Stimulated activated CD8-positive, alpha-beta memory T cell treated with anti-CD3 and anti-CD28 coated beads, Interleukin-15, amount 100 ng/mL, for 1 hour (primary cell): ENCODE measurements at places on chromosomes 2 and 18.

GRCh38 chr2:191032588-191033429 lies 18.8 kb upstream of the STAT1 start:
- DNase-seq: no peak

- no peak for DNase-seq
These were observed 82.5 kb upstream of the KCNE4 start for GRCh38 chr2:222969491-222969890.

GRCh38 chr2:217108575-217109027 lies 248.7 kb upstream of the TNP1 start:
- no peak for DNase-seq

- DNase-seq: no peak
These were observed 16.7 kb downstream of the IL1F10 start for GRCh38 chr2:113084249-113085000.

DNA sequence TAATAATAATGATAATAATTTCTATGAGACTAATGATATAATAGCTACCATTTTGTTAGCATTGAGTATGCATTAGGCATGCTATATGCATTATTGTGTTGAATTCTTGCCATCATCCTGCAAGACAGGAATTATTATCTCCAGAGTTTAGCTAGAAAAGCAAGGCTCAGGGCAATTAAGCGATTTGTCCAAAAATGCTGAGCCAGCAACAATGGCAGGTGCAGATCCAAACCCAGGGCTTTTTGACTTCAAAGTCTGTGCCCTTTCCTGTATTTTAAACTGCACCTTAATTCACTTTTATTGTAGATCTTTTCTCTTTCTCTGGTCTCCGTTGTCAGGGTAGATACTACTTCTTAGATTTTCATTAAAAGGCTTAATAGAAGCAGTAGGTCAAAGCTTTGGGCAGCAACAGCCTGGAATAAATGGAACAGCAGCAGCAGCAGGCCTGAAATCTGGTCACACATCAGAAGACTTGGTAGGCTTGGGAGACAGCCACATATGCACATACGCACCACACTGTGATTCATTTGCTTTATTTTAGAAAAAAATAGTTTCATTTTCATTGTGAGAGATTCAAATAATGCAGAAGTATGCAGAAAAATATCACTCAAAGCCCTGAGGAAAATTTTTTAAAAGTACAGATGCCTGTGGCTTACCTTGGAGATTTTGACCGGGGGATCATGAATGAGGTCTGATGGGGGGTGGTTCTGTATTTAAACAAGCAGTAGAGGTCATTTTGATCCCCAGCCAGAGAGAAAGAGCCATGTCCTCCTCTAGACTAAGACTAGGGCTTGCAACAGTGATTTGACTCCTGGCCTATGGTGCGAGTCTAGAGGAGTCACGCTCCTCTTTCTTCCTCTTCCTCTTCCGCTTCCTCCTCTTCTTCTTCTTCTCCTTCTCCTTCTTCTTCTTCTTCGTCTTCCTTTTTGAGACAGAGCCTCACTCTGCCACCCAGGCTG lies 455.7 kb downstream of the TSN start:
- DNase-seq: no peak

DNA sequence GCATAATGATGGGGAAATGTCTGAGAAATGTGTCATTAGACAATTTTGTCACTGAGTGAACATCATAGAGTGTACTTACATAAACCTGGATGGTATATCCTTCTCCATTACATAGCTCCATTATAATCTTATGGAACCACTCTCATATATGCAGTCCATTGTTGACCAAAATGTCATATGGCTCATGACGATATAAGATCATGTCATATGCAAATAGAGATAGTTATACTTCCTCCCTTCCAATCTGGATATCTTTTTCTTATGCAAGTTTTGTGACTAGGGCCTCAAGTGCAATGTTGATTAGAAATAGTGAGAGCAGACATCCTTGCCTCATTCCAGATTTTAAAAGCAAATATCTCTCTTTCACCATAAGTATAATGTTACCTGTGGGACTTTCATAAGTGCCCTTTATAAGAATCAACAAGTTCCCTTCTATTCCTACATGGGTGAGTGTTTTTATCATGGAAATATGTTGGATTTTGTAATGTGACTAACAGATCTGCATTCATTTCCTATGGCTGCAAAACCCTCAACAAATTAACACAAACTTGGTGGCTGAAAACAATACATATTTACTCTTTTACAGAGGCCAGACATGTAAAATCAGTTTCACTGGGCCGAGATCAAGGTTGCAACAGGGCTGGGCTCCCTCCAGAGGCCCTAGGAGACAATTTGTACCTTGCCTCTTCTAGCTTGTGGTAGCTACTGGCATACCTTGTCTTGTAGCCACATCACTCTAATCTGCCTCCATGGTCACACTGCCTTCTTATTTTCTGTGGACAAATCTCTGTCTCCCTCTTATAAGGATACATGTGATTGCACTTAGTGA lies 21.6 kb upstream of the SULT1C4 start:
- no peak for DNase-seq

DNA sequence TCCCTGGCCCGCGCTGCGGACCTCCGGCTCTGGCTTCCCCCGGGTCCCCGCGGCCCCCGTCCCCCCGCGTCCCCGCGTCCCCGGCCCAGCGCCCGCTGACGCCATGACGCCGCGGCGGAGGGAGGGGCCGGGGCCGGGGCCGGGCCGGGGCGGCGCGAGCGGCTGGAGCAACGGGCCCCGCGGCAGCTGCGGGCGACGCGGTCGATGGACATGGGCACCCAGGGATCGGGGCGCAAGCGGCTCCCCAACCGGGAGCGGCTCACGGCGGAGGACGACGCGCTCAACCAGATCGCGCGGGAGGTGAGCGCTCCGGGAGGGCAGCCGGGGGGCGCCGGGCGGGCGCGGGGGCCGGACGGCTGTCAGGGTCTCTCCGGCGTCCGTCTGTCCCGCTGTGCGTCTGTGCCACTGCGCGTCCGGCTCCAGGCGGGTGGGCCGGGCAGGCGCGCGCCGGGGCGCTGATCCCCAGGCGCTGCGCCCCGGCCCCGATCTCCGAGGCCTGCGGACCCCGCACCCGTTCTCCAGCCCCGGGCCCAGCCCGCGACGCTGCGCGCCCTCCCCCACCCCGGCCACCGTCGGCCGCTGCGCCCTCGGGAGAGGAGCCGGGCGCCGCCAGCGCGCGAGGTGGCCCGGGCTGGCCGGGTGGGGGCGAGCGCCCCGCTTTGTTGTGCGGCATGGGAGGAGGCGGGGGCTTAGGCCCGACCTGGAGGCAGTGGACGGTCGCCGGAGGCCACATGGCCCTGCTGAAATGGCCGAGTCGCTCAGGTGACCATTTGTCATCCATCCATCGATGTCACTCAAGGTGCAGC lies at the start of gene LRRFIP1:
Gene LRRFIP1, plus strand, starts transcription at position 147 of the 806 bp plus-strand sequence. Its CDS starts 58 bp downstream, at position 205.
- DNase-seq: no peak

DNA sequence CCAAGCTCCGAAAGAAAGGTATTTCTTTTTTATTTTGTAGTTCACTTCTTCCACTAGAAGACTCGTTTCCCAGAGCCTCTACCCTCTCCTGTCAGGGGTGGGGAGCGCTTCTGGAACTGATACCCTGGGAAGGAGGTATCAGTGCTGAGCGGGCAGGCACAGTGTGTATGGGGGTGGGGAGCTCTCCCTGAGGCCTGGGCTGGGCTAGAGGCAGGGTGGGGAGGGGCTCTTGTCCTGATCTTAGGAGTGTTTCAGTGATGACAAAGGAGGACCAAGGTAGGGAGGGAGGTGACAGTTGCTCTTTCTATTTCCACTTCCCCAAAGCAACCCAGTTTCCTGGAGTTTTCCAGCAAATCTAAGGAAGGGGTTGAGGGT lies 65.4 kb downstream of the ARHGAP25 start:
- no peak for DNase-seq

GRCh38 chr2:237208373-237209260 lies 122.9 kb downstream of the COPS8 start:
- DNase-seq: no peak

DNA sequence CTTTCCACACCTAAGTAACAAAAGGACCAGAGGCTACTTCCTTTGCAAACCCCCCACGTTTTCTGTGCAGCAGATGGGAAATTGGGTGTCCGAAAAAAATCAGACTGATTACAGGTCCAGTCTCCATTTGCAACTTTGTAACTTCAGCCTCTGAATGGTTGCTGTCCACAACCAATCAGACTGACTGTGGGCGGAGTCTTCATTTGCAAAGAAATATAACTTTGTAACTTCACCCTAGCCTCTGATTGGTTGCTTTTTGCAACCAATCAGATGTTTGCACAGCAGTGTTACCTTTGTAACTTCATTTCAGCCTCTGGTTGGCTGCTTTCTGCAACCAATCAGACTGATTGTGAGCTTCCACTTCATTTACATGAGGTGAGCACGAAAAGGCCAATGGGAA lies 27.8 kb upstream of the CACNB4 start:
- DNase-seq: no peak

DNA sequence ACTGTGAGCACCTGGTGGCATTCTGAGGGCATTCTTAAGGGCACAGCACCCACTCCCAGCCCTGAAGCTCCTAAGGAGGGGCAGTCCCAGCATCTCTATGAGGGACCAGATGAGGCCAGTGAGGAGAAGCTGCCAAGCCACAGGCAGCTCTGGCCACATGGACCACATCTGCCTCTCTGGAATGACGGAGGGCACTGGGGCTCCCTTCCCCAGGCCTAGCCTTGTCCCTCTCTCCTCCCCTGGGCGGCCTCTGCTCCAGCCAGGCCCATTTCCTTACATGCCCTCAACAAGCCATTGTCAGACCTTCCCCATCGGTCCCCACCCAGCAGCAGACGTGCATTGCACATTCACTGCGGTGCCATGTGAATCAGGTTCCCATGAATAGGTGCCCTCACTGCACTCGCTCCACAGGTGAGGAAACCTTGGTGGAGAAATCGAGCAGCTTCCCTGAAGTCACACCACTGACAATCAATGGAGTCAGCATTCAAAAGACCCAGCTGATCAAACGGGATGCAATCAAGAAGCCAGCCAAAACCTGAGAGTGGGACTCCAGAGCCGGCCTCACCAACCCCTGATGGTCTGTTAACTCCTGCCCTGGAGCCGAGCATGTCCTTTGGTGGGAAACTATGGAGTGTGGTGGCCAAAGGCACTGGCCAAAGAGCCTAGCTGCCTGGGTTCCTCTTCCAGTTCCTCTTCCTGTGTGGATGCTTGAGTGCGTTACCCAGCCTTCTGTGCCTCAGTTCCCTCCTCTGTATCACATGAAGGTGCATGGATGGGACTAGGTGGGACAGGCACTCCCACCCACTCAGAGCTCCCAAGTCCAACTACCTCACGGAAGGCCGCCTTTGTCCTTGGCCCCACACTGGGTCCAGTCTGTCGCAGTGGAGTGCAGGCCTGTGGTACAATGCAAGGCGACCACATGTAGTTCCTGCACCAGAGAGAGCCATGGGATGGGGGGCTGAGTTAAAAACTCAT lies 147.3 kb downstream of the ZFP36L2 start:
- no peak for DNase-seq

DNA sequence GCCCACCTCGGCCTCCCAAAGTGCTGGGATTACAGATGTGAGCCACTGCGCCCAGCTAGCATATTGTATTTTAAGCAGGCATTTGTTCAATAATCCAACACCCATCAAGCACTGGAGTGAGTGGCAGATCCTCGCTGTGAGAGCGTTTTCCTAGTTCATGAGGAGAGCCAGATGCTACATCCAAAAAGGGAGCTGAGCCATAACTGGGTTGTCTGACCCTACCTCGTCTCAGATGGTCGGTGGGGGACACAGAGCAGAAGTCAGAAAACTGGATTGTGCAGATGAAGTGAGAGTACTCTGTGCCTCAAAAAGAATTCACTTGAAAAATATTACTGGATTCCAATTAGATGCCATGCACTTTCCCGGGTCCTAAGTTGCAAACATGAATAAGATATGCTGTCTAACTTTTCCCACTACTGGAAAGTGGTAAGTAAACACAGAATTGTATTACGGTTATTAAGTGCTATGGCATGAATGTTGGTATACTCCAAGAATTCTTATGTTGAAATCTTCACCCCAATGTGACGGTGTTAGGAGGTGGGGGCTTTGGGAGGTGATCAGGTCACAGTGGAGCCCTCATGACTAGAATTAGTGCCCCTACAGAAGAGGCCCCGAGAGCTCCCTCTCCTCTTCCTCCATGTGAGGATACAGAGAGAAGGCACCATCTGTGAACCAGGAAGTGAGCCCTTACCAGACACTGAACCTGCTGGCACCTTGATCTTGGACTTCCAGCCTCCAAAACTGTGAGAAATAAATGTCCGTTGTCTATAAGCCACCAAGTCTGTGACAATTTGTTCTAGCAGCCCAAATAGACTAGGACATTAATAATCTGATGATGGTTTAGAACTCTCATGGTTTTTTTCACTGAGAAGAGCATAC lies 21.5 kb downstream of the SOWAHC start:
- no peak for DNase-seq

DNA sequence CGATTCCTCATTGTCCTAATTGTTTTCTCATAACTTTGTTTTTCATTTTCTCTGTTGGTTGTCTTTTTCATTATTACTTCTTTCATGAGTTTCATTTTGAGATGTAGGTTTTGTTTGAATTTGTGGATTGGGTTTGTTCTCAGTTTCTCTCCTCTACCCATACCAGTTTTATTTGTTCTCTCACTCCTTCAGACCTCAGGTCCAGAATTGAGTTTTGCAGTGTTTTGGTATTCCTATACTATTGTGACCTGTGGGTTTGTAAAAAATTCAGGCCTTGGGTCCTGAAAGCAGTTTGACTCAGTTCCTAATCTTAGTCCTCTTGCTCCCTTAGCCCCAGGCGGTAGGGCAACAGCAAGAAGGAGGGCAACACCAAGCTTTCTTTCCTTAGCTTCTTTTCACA lies 28.3 kb upstream of the UBE2E3 start:
- DNase-seq: no peak

- no peak for DNase-seq
These were observed 16.2 kb downstream of the SALL3 start for GRCh38 chr18:78995740-78996395.
